ENCODE measurements at places on chromosomes 1 and 21.

DNA sequence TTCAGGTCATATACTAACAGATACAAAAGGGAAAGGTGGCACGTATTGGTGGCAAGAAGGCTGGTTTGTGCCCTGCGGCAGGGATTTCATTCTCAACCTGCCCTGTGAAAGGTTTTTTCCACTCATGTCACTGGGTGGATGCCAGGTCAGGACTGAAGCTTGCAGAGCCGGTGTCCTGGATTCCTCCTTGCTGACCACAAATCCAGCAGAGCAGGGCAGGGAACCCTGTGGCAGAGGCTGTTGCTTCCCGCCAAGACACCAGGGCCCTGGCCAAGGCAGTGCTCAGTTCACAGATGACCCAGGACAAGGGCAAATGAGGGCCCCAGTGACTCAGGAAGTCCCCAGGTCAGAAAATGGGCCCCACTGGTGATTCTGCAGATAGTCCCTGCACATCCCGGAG lies 16.4 kb downstream of the BSND start:
- DNase-seq: no peak

- DNase-seq: peak; percentile 28
These were observed 3.9 kb upstream of the CD58 start for GRCh38 chr1:116574581-116575291.

- no peak for DNase-seq
These were observed 86.6 kb downstream of the ZBTB18 start for GRCh38 chr1:244137725-244138124.

GRCh38 chr21:34589511-34590282 lies 25.2 kb downstream of the RCAN1 start:
- no peak for DNase-seq

- DNase-seq: no peak
These were observed 119.0 kb downstream of the ROR1 start for GRCh38 chr1:63892632-63893395.

- DNase-seq: no peak
These were observed 46.2 kb downstream of the L1TD1 start for GRCh38 chr1:62240651-62241370.

DNA sequence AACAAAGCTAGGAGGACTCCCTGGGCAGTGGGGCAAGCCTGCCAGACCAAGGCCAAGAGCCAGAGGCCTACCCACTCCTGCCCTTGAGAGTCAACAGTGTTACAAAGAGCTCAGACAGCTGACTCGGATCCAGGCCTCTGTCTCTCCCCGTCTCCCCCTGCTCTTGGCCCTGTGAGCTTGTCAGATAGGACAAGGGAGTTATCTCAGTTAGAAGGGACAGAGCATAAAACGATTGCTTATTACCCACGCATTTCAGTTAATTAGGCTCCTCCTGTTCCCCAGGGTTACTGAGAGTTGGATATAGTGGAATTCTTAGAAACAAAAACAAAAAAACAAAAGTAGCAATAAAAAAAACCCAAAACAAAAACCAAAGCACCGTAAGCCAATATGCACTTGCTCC lies 1.3 kb downstream of the SLC41A1 start:
- DNase-seq: no peak

DNA sequence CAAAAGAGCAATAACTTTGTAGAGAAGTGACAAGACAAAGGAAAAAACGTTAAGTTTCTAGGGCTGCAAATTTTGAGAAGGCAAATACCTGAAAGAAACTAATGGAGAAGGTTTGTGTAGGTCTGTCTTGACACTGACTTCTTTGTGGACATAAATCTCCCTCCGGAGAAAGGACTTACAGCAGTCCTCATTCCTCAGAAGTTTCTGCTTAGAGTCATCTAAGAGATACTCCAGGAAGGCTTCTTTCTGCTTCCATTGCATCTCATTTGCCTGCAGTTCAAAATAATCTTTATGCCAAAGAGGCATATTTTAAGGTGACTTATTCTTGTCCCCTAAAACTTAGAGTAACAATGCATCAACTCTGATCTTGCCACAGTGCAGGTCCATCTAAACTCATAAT lies 4.4 kb upstream of the C4BPB start:
- DNase-seq: no peak

DNA sequence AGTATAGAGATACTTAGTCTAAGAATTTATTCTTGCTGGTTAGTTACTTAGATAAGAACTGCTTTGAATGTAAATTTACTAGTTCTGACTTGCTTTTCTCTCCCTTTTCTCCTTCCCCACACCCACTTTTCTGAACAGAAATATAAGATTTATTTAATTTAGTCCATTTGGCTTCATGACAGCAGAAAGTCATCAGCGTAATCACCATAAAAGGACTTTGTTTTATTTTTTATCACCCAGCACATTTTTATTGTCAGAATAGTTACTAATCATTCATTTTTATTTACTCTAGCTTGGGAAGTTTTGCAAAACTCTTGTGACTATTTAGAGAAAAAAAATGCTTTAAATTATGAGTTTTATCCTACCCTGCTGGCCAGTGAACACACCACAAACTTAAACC lies 197.2 kb downstream of the CHRM3 start:
- DNase-seq: no peak

DNA sequence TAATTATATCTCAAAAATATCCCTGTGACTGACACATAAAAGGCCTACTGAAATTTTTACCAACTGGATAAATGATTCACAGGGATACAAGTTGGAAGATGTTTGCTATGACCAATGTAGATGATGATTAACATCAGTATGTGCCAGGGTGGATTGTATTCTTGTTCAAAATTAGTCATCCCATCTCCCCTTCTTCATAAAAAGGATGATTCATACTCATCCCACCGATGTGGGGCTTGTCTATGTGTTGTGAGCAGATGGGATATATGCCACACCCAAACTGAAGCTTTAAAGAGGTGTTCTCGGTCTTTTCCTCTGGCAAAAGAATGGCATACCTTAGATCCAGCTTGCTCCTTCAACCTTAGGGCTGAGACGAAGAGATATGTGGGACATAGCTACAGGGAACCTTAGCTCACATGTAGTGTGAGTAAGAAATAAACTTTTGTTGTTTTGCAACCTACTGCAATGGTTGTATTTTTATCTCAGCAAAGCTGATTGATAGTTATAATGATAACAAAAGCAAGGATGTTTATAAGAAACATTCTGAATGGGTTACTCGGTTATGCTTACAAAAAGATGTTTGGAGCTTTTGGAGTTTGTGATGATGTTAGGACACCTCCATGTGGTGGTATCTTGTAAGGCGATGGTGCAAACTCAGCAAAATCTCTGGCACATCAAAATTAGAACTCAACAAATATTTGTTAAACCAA lies 29.4 kb downstream of the SPATA17 start:
- no peak for DNase-seq

DNA sequence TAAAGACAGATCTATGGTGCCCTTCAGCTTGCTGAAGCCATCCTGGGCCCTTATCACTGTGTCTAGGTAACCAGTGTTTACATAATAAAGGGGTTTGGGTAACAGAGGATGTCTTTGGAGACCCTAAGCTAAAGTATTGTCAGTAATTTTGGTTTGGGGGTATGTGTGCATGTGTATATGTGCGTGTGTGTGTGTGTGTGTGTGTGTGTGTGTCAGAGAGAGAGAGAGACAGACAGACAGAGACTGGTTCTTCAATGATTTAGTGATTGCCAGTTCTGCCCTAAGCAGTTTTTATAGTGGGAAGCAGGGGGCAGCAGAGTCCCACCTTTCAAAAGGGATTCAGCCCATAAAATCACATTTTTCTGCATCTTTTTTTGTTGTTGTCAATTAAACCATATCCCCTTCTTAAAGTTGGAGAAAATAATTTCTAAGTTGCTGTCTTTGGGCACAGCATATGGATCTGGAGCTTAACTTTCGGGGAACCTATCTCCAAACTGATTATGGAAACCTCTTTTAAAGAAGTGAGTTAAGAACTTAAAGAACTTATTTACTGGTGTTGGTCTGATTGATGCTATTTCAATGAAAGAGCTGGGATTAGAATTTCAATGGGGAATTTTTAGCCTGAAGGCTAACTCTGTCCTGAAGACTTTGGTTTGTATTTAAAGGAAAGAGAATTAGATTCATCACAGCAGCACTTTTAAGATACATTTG lies 51.1 kb downstream of the ZNF326 start:
- no peak for DNase-seq

- no peak for DNase-seq
These were observed 26.9 kb downstream of the ITPKB start for GRCh38 chr1:226711976-226712741.

- no peak for DNase-seq
These were observed 103.4 kb upstream of the KCNE2 start for GRCh38 chr21:34260277-34261008.

- no peak for DNase-seq
These were observed 94.8 kb downstream of the DSCAM start for GRCh38 chr21:40752125-40752524.

DNA sequence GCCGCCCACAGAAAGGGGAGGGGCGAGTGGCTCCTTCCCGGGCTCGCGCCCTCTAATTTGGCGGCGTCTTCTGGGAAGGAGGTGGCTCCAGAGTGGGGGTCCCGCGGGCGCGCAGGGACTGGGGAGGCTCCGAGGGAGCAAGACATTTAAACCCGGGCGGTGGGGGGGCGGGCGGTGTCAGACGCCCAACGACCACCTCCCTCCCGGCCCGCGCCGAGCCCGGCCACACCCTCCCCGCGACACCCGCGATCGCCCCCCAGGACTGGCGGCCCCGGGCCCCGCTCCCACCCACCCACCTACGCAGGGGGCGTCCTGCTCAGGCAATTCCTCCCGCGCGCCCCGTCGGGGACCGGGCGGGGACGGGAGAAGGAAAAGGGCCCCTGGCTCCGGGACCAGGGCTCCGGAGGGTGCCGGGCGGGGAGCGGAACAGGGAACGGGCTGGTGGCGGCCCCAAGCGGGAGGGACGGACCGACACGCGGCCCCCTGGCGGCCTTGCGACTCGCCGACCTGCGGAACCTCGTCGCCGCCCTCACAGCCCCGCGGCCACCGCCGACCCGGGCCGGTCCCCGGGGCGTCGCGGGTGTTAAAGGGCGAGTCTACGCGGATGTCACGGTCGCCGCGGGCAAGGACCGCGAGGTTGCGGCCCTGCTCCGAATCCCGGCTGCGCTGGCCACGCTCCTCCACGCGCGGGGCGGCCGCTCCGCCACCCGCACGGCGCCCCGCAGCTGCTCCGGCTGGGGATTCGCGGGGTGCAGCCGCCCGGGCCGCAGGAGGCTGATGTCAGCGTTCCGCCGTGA lies 94.0 kb upstream of the FMN2 start:
- DNase-seq: no peak

DNA sequence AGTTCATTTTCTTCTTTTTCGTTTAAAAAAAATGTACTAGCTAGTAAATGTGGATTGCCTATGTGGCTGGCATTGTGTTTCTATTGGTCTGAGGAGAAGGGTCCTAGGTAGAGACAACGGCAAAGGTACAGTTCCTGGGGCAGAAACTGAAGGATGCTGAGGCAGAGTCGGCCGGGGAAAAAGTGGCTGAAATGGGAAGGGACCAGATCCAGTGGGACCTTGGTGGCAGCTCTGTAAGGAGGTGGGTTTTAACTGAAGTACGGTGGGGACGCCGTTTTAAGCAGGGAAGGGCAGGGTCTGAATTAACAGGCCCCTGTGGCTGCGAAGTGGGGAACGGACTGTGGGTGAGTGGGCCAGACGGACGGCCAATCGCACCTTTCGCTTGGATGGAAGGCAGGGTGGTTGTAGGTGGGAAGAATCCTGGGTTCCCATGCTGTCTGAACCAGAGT lies 420 bp upstream of the VPS13D start:
- DNase-seq: no peak

DNA sequence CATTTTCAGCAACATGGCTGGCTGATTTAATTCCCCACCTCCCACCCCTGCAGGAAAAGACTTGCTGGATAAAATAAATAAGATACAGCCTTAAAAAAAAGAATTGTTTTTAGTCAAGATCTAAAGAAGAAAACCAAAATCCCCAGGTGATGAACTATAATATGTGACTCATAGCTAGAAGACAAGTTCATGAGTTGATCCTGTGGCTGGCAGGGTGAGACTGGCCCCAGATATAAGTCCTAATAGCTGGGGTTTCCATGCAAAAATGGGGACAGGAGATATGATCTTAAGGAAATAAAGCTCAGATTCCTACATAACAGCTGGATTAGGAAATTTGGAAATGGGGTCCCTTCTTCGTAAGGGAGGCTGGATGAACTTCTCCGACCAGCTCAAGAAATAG lies 21.9 kb upstream of the RGSL1 start:
- DNase-seq: no peak

- no peak for DNase-seq
These were observed 38.2 kb downstream of the BCL9 start for GRCh38 chr1:147579532-147579931.

All from stimulated activated CD8-positive, alpha-beta memory T cell treated with anti-CD3 and anti-CD28 coated beads, Interleukin-4, amount 100 ng/mL, for 4 hours (primary cell).